Stimulated activated CD8-positive, alpha-beta memory T cell treated with anti-CD3 and anti-CD28 coated beads, Interleukin-7, amount 100 ng/mL, for 1 hour (primary cell): ENCODE measurements at places on chromosomes 1 and 21.

DNA sequence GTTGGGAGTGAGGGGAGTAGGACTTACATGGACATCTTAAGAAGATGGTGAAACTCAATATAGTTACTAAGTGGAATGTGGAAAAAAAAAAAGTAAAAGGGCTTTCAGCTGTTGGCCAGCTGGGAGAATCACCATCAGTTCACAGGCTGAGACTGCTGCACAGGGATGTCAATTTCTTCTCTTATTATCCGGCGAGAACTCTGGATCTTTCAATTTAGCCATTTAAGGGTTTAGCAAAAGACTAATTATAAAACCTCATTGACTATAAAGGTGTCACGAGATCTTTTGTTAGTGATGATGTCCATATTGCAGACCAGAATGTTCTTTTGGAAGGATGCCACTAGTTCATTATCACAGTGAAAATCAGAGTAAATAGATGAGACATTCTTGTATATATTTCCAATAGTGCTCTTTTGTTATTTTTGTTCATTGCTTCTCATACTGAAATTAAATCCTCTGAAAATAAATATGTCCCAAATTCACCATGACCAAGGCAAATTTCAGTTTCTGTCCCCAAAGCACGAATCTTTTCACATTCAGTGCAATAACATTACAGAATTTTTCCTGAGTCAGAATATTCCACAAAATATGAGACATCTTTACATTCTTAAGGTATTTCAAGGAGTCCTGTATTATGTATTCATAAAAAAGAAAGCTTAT, 266.1 kb downstream of the DNM3 start:
- no peak for DNase-seq

- no peak for DNase-seq
Measured at GRCh38 chr1:155117610-155118009, 10.1 kb upstream of the EFNA1 start.

DNA sequence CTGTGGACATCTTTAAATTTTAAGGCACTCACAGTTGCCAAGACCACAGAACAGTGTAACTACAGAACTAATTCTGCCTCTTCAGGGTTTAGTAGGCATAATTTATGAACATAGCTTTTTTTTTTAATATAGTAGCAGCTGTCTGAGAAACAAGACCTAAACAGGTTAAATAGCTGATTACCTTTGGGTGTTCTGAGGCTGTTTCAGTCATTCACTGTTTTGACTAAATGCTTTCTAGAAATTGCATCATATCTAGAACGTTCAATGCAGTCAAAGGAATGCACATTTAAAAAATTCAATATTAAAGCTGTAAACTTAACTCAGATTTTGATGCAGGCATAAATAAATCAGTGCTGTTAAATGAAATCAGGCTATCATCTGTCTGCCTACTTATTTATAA, 101.6 kb downstream of the BRINP3 start:
- DNase-seq = no peak

DNA sequence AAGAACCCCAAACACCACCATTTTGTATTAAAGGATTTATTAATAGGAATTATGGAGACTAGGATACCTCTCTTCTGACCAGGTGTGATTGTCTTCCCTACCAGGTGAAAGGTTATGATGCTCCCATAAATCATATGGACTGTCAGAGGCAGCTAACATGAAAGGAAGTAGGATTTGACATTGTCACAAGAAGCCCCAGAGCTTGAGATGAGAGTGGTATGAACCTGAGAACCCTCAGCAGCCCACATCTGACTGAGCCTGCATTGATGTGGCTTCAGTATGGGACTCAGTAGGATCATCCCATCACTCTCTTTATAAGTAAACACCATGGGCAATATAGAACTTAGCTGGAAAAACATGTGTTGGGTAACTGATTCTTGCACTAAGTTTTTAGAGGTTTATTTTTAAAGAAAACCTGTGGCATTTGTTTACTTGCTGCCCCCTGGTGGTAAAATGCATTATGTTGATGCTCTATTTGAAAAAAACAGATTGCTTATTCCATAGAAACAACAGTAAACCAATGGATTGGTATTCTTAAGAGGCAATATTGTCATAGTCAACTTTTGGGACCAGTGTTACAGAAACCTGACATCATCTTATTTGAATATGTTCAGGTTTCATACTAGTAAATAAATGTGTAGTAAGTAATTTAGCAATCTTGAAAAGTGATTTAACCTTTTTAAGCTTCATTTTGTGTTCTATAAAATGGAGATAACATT, 16.6 kb upstream of the CACYBP start:
- no peak for DNase-seq

DNA sequence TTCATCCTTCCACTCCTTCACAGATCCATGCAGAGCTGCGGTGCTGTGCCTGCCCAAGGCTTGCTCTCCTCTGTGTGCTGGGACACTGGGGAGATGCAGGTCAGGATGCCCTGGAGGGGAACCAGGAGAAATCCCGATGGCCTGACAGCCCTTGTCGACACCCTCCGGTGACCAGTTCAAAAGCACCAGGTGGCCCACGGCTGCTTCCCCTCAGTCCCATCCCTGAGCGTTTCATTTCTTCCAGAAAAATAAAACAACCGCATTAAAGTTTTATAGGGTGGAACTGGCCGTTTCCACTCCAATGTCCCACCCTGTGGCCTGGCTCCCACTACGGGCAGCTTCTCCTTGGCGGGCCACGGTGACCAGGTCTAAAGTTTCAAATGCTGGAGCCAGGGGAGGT, 48.3 kb downstream of the SLC66A1 start:
- DNase-seq = no peak

DNA sequence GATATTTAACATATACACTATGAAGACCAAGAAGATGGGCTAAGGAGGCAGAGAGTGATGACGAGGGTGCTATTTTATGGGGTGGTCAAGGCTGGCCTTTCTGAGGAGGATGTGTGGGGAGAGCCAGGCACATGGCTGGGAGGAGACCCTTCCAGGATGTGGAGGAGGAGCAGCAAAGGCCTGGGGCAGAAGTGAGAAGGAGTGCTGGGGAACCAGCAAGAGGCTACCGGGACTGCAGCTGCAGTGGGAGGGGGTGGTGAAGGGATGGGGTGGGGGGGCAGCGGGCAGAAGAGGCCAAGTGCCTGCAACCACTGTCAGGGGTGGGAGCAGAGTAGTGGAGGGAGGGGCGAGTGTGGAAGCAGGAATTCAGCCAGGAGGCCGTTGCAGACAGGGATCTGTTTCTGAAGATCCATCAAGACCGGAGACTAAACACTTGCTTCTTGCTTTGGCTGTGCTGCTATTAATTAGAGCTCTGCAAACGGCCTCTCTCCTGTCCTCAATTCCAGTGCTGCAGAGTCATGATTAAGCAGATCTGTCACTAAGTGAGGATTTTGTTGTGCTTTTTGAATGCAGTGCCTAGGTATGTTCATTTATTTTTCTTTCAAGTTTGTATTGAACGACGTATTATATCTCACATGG, 89.9 kb downstream of the IER5 start:
- DNase-seq = no peak

GRCh38 chr1:224815647-224816046, 113.8 kb upstream of the DNAH14 start:
- DNase-seq = no peak

- no peak for DNase-seq
Measured at GRCh38 chr1:197149340-197149739, 2.9 kb upstream of the ASPM start.

- no peak for DNase-seq
Measured at GRCh38 chr1:41171266-41171874, 70.7 kb downstream of the SCMH1 start.

DNA sequence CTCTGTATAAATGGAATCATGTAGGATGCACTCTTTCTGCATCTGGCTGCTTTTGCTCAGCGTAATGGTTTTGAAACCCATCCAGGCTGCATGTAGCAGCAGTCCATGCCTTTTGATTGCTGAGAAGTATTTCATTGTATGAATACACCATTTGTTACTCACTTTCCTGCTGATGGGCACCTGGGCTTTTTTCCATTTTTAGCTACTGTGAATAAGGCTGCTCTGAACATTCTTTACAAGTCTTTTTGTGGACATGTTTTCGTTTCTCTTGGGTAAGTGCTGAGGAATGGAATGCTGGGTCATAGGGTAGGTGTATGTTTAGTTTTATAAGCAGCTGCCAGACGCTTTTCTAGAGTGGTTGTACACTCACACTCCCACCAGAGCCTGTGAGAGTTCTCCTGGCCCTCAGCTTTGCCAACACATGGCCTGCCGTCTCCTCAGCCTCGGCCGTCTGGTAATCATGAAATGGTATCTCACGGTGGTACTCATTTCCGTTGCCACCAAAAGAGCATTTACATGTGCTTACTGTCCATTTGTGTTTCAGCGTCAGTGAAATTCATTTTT, 22.7 kb downstream of the SLX9 start:
- DNase-seq = no peak

- no peak for DNase-seq
Measured at GRCh38 chr1:58919959-58920321, 136.1 kb upstream of the JUN start.

DNA sequence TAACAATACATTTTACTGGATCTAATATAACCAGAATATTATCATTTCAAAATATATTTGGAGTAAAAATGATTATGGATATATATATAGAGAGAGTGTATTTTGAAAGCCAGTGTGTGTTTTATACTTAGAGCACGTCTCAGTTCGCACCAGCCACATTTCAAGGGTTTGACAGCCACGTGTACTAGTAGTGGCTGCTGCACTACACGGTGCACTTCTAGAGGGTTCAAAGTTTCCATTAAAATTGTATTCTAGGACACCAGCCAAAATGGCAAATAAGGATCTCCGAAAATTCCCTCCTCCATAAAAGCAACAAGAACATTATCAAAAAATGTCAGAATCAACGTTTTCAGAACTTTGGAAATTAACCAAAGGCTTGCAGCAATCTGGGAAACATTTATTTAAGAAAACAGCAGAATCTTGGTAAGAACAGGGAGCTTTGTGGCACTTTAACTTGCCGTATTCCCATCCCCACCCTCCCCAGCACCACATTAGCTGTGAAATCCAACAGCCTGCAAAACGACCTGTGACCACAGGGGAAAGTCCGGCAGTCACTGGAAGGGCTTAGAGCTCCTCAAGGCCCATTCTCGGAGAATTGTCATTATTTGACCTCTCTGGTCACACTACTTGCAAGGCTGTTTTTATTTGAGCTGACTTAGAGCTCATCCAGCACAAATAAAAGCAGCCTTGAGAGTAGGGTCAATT, 33.5 kb upstream of the MRPS6 start:
- no peak for DNase-seq

GRCh38 chr1:53285969-53286760, 41.7 kb downstream of the LRP8 start:
- DNase-seq = no peak

GRCh38 chr1:22408230-22408629, 43.4 kb upstream of the ZBTB40 start:
- DNase-seq = no peak

- no peak for DNase-seq
Measured at GRCh38 chr1:25182629-25183028, 49.7 kb downstream of the SYF2 start.

GRCh38 chr1:36159614-36160387, 3.8 kb downstream of the MAP7D1 start:
- no peak for DNase-seq

GRCh38 chr1:198726455-198726854, 87.6 kb downstream of the PTPRC start:
- no peak for DNase-seq

GRCh38 chr1:53196017-53196484, 573 bp upstream of the CPT2 start:
- no peak for DNase-seq

- DNase-seq = no peak
Measured at GRCh38 chr1:2103266-2103900, 53.2 kb downstream of the PRKCZ start.

- DNase-seq = no peak
Measured at GRCh38 chr1:30383221-30383711, 340.1 kb downstream of the MATN1 start.

GRCh38 chr1:228096416-228097332, 6.5 kb downstream of the C1orf35 start:
- no peak for DNase-seq

- DNase-seq = no peak
Measured at GRCh38 chr1:223110952-223111351, 32.1 kb downstream of the TLR5 start.

DNA sequence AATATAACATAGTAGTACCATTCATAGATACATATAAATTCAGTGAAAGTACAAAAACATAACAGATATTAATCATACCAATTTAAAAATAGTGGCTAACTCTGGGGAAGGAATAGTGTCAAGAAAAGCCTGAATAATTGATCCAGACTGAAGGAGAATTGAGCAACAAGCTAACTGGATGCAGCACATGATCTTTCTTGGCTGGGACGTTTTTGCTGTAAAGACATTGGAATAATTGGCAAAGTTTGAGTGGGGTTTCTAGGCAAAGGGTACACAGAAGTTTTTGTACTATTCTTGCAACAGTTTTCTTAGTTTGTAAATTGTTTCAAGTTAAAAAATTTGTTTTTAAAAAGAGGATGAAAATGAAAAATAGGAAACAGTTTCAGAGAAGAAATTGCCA, 2.6 kb upstream of the SH3GLB1 start:
- no peak for DNase-seq

GRCh38 chr1:160761046-160761445, 22.0 kb downstream of the SLAMF7 start:
- DNase-seq = no peak

DNA sequence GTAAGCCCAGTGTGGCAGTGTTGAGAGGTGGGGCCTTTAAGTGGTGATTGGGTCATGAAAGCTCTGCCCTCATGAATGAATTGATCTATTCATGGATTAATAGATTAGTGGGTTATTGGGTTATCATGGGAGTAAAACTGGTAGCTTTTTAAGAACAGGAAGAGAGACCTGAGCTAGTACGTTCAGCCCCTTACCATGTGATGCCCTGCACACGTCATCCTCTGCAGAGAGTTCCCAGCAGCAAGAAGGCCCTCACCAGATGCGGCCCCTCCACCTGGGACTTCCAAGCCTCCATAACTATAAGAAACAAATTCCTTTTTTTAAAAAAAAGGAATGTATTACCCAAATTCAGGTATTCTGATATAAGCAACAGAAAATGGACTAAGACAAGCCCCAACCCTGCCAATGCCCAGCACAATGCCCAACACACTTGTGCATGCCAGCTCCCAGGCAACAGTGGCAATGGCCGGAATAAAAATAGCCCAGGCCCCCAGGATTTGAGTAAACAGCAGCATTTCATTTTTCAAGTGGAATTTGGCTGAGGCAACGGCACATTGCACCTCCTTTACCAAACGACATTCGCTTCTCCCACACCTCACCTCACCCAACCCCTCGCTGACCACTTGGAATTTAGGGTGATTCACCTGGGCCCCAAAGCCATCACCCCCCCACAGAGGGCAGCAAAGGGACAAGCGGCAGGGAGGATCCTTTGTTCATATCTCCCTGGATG, 215.9 kb downstream of the TOMM20 start:
- DNase-seq = no peak

GRCh38 chr1:26171084-26172072, at the start of gene ZNF593OS:
ZNF593OS (minus strand) TSS chr1:26171832; CDS start chr1:26171661, 171 bp downstream.
- no peak for DNase-seq
